ENCODE measurements at places on chromosomes 7 and 10. TPM values are rescaled to one million over a fixed set of nuclear protein-coding genes. Genes with fewer than 3 reads are reported as not detected.

SFTPA1 gene
- total RNA-seq: not detected

LIPK gene
- total RNA-seq: not detected

GIMAP4 gene
- not detected for total RNA-seq

GIMAP2 gene
- total RNA-seq: 6.1 TPM

PUS7 gene
- total RNA-seq: 19.5 TPM

DLX5 gene
- 1.5 TPM for total RNA-seq

TMEM273 gene
- total RNA-seq: not detected

TMEM176A gene
- total RNA-seq: not detected

ACSM6 gene
- total RNA-seq: not detected
